Natural killer cell (primary cell): ENCODE measurements at places on chromosomes 6 and 20. TPM values are rescaled to one million over a fixed set of nuclear protein-coding genes. Genes with fewer than 3 reads are reported as not detected.

GRCh38 chr6:143612186-143612585 lies 65.6 kb upstream of the PHACTR2 start:
- DNase-seq, result no peak

GRCh38 chr20:37640600-37641561 lies 52.9 kb upstream of the CTNNBL1 start:
- DNase-seq, result no peak

GRCh38 chr6:21949211-21949801 lies 347.5 kb downstream of the PRL start:
- no peak for DNase-seq

SAMD3 gene
- total RNA-seq, result 413 TPM

GRCh38 chr20:9147547-9148024 lies 78.7 kb downstream of the PLCB4 start:
- DNase-seq, result no peak

EMILIN3 gene
- not detected for total RNA-seq

GRCh38 chr20:5148581-5148980 lies 21.8 kb downstream of the CDS2 start:
- no peak for DNase-seq

DNA sequence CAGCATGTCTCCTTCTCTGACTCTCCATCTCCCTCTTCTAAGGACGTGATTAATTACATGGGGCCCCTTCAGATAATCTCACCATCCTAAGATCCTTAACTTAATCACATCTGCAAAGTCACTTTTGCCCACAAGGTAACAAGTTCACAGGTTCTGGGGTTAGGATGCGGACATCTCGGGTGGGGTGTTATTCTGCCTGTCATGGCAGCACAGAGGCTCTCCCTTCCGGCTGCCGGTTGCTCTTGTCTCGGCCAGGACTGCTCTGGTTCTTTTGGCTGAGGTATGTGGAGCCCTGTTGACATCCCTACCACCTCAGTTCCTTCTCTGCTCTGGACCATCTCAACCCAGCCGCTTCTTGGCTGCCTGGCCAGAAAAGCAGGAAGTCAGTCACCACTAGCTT lies 4.2 kb upstream of the CST11 start:
- peak; percentile 50 for DNase-seq

DNA sequence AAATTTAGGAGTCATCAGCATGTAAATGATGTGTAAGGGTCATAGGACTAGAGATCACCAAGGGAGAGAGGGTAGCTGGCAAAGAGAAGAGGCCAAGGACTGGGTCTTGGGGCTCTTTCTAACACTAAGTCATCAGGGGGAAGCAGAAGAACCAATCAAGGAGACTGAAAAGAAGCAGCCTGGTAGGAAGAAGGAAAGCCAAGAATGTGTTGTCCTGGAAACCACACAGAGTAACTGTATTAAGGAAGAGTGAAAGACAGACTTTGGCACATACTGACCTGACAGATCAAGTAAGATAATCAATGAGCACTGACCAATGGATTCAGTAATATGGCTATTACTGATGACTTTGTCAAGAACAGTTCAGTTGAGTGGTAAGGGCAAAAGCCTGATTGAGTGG lies 42.3 kb upstream of the LAMA4 start:
- no peak for DNase-seq

PLN gene
- total RNA-seq, result not detected

- no peak for DNase-seq
Observed at GRCh38 chr6:129393654-129394053, 316.3 kb downstream of the ARHGAP18 start.

ANGPT4 gene
- not detected for total RNA-seq

GRCh38 chr6:45590696-45591184 lies 213.0 kb upstream of the SUPT3H start:
- DNase-seq, result no peak

GRCh38 chr20:48788486-48789072 lies 39.2 kb downstream of the PREX1 start:
- no peak for DNase-seq

DOK5 gene
- not detected for total RNA-seq

BPIFB2 gene
- not detected for total RNA-seq

- no peak for DNase-seq
Observed at GRCh38 chr6:55957961-55958422, 82.6 kb upstream of the BMP5 start.

GRCh38 chr6:169014211-169015197 lies 239.1 kb downstream of the THBS2 start:
- no peak for DNase-seq

NFATC2 gene
- 195 TPM for total RNA-seq

DNA sequence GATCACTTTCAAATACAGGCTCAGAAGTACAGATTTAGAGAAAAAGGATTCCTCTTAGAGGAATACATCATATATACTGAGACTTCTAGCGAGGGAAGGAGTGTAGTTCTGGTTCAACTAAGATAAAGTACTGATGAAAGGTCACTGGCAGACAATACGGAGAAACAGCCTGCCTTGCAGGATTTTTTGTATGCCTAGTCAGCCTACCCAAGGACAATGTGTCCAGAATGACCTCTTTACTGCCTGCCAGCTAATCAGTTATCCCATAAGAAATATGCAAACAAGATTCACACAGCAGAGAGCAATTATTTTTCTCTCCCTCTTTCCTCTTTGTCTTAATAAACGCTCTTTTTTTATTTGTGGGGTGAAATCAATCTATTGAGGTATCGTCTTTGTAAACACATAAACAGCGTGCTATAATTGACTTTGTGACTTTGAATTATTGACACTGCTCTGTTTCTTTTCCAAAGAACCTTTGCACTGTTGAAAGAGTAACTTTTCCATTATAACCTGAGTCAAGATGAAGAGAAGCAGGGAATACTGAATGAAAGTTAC lies 1.4 kb upstream of the TSPYL4 start:
- DNase-seq, result peak; percentile 3

- no peak for DNase-seq
Observed at GRCh38 chr6:135266675-135267074, 85.6 kb downstream of the MYB start.

- DNase-seq, result no peak
Observed at GRCh38 chr6:68108233-68108835, 526.7 kb upstream of the ADGRB3 start.
